ENCODE measurements at places on chromosomes 7 and 10.
A peak's percentile ranks its signal among the peaks of the same experiment; 100 is the strongest.

- DNase-seq = no peak
Measured at GRCh38 chr10:34581801-34582532, 233.1 kb downstream of the PARD3 start.

DNA sequence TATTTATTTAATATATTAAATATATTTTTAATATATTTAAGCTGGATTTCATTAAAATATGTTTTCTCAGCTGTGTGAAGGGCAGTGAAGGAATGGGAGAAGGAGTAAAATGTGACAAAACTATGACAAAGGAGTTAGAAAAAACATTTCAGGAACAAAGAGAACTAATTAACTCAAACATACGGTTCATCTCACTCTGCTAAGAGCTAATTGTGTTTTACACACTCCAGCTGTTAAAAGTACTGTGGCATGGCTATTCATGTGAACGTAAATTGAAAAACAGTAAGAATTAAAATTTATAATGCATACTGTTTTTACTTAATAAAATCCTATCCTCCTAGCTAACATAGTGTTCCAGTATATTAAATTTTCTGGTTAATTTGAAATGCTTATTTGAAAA, 262.5 kb upstream of the GNAI1 start:
- no peak for DNase-seq

DNA sequence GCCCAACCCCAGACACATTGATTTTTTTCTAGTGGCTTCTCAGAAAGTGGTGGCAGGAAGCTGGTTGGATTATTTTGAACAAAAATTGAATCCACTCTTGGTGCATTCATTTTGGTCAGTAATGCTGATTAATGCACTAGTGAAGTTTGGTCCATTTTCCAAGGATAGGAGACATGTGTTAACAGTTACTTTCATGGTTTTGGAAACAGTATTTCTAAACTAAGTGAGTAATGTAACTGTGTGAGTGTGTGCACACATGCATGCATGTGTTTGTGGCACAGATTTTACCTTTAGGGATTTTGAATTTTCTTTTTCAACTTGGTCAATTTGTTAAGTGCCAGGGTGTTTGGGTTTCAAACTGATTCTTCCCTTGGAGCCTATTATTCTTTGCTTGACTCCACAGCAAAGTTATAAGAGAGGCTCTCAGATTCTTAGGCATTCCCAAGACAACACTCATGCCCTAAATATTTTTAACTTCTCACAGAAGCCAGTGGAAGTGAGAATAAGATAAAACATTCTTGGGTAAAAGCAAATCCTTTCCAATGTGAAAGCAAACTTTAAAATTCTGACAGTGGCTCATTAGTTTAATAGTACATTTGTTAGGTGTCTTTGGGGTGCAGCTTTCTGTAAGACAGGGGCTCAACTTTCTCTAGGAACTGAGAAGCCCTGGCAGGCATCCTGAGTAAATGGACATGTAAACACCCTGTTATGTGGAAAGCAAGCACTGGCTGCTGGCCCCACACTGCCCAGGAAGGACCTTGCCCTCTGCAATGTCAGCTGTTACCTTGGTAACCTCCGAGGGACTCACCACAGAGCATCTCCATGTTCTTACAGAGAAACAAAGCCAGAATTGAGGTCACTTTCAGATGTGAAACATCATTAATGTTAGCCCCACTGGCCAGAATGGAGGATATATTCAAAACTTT, 68.4 kb downstream of the ASAH2B start:
- no peak for DNase-seq

DNA sequence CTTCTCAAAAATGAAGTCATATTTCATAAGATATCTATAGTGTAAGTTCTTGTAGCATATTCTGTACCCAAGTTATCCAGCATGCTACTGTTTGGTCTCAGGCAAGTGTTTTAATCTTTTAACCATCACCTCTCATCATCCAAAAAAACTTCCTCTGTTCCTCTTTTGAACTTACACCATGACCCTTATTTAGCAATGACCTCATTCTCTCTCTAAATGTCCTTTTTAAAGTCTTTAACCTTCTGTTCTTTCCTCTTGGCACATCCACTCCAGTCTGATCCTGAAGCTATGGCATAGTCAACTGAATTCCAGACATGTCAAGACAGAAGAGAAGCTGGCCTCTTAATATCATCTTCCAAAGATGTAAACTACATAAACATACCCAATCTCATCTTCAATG, 26.2 kb downstream of the PPP3CB start:
- DNase-seq = no peak

- no peak for DNase-seq
Measured at GRCh38 chr10:110200503-110200902, 6.9 kb upstream of the MXI1 start.

DNA sequence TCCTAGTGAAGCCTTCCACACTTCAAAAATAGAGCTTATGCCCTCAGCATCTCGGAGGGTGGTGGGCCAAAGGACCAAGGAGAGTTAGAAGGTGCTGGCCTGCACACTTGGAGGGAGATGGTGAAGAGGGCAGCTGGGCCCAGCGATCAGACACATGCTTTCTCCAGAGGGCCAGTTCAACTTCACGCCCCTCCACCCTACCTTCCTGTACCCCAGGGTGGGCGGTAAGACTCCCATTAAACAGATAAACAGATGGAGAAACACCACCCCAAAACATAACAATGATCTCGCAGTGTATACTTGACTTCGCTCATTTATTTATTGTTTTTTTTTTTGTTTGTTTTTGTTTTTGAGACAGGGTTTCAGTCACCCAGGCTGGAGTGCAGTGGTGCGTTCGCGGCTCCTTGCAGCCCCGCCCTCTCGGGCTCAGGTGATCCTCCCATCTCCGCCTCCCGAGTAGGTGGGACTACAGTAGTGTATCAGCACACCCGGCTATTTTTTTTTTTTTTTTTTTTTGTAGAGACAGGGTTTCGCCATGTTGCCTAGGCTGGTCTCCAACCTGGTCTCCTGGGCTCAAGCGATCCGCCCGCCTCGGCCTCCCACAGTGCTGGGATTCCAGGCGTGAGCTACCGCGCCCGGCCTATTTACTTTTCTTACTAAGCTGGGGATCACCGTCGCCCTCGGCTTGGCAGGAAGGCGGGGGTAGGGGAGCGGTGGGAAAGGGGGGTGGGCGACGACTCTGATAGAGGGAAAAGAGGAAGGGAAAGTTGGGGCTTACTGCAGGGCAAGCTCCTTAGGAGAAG, 1.8 kb downstream of the C10orf95 start:
- peak; percentile 72 for DNase-seq

DNA sequence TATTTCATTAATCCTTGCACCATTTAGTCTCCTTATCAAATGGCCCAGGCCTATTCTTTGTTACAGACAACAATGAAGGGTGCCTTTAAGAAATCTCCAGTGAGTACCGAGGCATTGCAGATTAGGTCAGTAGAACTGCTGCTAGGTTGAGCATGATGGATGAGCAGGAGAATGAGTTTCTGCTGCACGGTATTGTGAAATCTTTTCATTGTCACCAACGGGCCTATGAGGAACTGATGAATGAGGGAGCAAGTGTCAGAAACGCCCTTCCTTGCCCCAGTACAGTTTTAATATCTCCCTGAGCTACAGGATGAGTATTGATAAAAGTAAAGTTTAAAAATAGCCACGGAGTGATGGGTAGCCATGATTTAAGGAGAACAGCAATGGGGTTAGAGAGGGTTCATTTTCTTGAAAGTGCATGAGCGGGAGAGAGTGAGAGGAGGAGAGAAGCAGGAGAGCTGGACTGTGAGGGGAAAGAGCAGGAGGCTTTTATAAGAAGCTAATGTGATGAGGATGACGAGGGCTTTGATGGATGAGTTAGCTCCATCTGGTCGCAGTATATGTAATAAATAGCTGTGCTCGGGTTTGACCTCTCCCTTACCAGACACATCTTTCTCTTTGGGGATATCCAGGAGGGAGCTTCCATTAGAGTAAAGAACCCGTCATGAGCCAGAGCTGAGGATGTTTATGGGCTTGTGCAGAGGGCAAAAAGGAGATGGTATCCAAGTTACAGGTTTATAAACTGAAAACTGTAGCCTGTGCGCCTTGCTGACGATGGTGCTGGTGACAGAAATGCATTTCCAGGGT, 526.1 kb downstream of the LRMDA start:
- DNase-seq = no peak

GRCh38 chr7:108054537-108054936, 51.6 kb upstream of the LAMB1 start:
- DNase-seq = no peak

DNA sequence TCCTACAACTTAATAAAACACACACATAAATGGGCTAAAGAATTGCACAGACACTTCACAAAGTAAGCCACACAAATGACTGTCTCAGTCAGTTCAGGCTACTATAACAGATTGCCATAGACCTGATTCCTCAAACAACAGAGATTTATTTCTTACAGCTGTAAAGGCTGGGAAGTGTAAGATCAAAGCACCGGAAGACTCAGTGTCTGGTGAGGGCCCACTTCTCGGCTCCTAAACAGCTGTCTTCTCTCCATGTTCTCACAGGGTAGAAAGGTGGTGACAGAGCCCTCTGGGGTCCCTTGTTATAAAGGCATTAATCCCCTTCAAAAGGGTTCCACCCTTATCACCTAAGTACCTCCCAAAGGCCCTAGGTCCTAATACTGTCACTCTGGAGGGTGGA, 18.3 kb downstream of the STK32C start:
- no peak for DNase-seq

GRCh38 chr10:131993275-131993674, 11.6 kb upstream of the BNIP3 start:
- no peak for DNase-seq

DNA sequence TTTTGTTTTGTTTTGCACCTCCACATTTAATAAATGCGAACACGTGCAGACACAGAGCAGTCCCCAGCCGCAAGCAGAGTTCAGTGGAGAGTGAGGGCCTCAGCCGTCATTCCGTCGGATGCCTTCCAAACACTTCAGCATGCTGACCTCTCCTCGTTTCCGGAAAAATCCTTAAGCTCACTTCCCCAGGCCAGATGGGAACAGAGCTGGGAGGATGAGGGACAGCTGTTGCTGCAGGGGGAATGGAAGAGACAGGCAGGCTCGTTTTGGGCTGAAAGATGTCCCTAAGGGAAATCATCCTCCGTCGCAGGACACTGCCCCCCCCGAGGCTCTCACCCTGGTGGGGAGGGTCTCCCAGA, 17.2 kb upstream of the FGFR2 start:
- DNase-seq = no peak

DNA sequence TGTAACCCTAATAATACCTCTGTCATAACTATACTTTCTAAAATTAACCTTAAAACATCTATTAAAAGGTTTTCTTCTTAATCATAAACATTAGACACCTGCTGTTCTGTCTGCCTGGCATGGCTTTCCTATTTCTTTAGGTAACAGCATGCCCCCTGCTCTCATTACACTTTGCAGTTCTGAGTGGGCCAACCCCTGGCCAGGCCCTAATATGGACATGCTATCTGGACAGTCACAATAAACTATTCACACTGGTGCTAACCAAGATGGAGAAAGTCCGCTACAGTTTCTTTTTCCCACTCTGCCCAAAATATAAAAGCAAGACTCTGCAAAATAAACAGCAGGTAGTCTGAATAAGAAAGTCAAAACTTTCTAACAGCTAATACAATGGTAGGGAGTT, 84.0 kb downstream of the ELAPOR2 start:
- DNase-seq = no peak

GRCh38 chr7:8938044-8938805, 504.8 kb downstream of the NXPH1 start:
- DNase-seq = no peak

DNA sequence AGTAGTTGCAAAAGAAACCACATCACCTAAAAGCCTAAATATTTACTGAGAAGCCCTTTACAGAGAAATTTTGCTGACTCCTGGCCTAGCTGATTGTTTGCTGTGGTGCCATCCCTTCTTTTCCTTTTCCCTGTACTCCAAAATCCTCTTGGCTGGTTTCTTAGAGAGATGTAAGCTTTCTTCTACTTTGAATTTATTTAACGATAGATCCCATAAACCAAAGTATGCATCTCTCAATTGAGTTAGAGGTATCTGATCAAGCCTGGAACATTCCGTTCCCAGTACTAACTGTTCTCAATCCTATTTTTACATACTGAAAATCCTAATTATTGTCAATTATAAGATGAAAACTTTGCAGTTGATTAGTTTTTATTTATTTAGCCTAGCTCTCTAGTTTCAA, 6.3 kb downstream of the TMEM60 start:
- DNase-seq = no peak

- no peak for DNase-seq
Measured at GRCh38 chr7:27523321-27523720, 139.4 kb downstream of the HIBADH start.

DNA sequence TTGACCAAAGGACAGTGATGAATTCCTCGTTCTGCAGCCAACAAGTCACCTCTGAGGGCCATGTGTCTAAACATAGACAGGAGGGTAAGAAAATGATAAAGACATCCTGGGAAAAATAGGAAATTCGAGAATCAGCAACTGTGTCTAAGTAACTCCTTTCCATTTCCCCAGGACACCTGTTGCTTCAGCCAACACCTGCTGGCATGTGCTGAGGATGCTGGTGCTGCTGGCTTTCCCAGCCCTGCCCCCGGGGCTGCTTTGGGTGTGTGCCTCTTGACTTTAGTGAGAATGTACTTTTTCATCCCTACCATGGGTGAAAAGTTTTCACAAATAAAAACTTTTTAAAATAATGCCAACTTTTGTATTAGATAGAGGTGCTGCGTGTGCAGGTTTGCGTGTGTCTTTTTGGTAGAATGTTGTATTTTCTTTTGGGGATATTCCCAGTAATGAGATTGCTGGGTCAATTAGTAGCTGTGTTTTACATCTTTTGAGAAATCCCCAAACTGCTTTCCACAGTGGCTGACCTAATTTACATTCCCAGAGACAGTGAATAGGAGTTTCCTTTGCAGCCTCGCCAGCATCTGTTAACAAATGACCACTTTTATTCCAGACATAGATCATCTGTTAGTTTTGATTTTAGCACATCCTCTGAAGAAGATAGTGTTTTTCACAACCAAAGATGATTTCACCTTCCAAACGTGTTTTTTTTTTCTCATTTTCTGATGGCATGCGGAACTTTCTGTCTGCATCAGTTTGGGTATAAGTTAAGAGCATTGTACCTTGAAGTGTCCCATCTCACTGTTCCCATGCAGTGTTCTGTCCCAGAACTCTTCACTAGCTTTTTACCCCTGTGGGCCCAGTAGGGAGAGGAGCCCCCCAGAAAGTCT, 104.2 kb upstream of the ACBD5 start:
- DNase-seq = no peak

DNA sequence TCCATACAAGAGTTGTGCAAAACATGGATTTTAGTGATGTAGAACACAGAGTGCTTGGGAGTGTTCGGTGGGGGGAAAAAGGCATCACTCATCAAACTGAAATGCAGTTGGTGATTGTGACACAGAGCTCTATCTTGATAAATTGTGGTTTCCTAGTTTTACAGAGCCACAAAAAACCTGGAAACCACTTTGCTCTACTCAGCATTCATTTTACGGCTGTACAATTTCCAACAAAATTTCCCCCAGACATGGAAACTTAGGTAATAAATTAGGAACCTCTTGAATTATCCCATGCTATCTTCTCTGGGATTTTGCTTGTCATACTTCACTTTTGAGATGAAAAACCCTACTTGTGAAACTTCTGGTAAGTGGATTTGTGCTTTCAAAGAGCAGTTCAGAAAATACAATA, 614.9 kb upstream of the FZD8 start:
- DNase-seq = no peak

All from activated naive CD8-positive, alpha-beta T cell treated with anti-CD3 and anti-CD28 coated beads, Interleukin-2, amount 50 U/mL, for 16 hours (primary cell).